ENCODE measurements at places on chromosomes 5 and 9. TPM values are rescaled to one million over a fixed set of nuclear protein-coding genes. Genes with fewer than 3 reads are reported as not detected.
A peak's percentile ranks its signal among the peaks of the same experiment; 100 is the strongest.

The NIPAL4 gene
- polyA plus RNA-seq = 0.62 TPM

The PAEP gene
- polyA plus RNA-seq = not detected

The TMEM232 gene
- 8.6 TPM for polyA plus RNA-seq

The SAPCD2 gene
- polyA plus RNA-seq = 6.6 TPM

The RAI14 gene
- polyA plus RNA-seq = 97.5 TPM

The ELL2 gene
- 9.7 TPM for polyA plus RNA-seq

The UNC13B gene
- 29.6 TPM for polyA plus RNA-seq

The CDH6 gene
- polyA plus RNA-seq = 80.8 TPM

DNA sequence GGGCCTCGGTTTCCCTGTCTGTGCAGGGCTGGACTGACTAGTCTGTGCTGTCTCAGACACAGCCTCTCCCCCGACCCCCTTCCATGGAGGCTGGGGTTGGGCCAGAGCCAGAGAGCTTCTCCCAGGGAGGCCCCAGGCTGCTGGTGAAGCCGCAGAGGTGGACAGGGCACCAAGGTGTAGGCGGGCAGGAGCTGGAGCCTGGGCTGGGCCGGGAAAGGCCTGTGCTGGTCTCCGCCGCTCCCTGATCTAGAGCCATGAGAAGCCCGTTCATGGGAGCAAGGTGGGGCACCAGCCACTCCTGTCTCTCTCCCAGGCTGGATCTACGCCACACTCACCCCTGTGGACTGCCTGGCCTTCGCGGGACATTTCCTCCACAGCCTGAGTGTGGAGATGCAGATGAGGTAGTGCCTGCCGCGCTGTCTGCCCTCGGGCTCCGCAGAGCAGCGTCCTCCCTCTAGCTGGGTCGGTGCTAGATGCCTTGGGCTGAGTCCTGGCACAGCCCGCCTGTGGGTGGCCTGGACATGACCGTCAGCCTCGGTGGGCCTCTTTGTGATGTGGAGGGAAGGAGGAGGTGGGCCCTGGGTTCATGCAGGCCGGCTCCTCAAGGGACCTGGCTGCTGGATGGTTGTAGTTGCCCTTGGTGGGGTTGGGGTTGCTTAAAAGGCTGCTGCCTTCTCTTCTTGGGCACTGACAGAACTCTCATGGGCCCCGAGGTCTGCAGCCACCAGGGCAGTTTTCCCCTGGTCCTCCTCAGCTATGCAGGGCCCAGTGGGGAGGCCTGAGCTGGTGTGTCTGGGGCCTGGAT is 79.4 kb downstream of the PHF2 start:
- DNase-seq = no peak

DNA sequence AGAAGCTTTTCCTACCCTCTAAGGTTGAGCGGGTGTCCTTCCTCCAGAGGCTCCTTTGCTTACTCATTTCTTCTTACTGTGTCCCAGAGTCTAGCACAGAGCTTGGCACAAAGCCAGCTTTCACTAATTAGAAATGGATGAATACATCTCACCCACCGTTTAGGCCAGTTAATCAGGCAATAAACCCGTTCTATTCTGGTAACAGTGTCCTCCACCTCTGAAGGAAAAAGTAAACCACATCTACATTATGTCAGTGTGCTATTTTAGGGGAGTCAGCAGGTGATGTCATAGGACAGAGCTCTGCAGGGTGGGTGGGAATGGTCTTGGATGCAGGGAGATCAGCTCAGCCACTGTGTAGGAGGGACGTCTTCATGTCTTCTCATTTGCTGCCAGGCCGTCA is 109.2 kb downstream of the OSTF1 start:
- no peak for DNase-seq

- no peak for DNase-seq
Observed at GRCh38 chr9:117247266-117247665, 167.6 kb downstream of the ASTN2 start.

DNA sequence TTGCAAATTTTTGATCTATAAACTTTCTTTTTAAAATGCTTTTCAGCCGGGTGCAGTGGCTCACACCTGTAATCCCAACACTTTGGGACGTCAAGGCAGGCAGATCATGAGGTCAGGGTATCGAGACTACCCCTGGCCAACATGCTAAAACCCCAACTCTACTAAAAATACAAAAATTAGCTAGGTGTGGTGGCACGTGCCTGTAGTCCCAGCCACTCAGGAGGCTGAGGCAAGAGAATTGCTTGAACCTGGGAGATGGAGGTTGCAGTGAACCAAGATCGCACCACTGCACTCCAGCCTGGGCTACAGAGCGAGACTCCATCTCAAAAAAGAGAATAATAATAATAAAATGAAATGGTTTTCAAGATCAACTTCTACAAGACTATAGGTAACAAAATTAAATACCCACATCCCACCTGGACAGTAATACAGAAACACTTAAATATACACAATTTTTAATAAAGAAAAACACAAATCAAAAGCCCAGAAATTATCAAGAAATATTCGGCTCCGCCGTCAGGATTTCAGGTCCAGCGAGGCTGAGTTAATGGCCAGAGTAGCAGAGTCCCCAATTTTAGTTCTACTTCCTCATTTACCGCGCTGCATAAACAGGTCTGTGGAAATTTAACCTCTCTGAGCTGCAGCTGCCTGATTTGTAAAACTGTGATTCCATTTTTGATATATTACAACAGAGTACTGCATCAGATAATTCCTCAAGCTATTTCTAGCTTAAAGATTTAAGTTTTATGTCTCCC is 4.0 kb downstream of the TUT7 start:
- no peak for DNase-seq

- no peak for DNase-seq
Observed at GRCh38 chr5:162187371-162187770, 119.8 kb downstream of the GABRG2 start.

DNA sequence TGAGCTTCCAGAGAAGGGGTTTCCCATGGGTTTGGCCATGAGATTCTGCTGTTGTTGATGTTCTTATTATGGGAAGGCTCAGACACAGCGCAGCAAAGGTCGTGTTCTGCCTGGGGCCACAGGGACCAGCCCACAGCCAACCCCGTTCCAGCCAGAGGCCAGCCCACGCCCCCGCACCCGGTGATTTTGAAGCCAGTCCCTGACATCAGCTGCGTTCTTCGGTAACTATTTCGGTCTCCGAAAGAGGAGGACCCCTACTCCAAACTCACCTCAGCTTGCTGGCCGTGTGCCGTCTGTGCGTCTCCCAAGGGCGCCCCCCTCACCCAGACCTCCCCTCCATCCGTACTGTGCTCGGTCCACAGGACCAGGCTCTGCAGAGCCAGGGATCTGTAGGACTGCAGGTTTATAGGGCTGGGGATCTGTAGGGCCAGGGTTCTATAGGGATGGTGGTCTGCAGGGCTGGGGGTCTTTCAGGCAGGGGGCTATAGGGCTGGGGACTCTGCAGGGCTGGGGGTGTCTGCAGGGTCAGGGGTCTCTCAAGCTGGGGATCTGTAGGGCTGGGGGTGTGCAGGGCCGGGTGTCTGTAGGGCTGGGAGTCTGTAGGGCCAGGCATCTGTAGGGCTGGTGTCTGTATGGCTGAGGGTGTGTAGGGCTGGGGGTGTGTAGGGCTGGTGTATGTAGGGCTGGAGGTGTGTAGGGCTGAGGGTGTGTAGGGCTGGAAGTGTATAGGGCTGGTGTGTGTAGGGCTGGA is 11.8 kb downstream of the COL5A1 start:
- DNase-seq = no peak

DNA sequence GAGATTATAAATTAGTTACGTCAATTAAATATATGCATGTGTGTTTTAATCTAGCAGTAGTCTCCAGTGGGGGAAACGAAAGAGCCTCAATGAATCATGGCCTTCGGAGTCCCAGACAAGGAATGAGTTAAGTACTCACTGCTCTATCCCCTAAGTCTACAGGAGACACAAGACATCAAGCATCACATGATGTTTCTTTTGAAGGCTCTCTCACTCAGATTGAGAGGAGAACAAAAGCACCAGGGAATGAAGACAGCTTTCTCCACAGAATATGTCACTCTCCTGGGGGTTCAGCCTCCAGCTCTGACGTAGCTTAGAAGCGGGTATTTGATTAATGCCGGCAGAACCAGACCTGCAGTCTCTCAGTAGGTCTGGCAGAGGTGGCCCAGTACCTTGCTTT is 381.4 kb downstream of the ACTL7B start:
- DNase-seq = peak; percentile 1

GRCh38 chr9:70566751-70567150 is 152.3 kb upstream of the KLF9 start:
- no peak for DNase-seq

DNA sequence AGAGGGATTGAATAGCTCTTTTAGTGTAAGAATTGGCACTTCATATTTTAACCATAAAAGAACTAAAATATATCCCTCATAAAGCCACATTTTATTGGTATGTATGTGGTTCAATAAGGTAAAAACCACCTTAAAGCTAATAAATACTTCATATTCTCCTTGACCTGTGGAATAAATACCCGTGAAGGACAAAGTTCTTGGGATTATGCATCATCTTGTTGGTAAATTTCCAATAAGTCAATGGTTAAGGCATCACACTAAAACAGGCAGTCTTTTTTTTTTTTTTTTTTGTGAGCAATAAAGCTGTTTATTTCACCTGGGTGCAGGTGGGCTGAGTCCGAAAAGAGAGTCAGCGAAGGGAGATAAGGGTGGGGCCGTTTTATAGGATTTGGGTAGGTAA is 161.9 kb downstream of the SNCAIP start:
- no peak for DNase-seq

DNA sequence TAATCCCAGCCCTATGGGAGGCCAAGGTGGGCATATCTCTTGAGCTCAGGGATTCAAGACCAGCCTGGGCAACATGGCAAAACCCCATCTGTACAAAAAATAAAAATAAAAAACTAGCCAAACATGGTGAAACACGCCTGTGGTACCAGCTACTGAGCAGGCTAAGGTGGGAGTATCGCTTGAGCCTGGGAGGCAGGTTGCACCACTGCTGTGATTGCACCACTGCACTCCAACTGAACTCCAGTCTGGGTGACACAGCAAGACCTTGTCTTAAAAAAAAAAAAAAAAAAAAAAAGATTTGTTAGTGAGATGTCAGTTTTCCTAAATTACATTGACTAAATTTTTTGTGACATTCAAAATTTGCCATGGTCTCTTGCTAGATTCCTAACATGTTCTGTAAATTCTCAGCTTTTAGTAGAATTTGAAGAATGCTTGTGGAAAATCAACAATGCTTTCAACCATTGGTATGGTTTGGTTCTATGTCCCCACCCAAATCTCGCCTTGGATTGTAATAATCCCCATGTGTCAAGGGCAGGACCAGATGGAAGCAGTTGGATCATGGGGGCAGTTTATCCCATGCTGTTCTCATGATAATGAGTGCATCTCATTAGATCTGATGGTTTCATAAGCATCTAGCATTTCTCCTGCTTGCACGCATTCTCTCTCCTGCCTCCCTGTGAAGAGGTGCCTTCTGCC is 236.1 kb downstream of the ARRDC3 start:
- DNase-seq = no peak

DNA sequence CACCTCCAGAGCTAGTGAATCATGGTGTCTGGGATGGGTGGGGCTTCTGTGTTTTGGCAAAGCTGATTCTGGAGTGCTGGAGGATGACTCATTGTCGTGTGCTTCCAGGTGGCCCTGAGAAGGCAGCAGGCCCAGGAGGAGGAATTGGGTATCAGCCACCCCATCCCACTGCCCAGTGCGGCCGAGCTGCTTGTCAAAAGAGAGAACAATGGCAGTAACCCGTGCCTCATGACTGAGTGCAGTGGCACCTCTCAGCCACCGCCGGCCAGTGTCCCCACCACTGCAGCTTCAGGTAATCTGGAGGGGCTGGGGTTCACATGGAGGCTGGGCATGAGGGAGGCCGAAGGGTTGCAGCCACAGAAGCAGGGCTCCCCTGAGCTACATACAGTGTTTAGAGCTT is 5.4 kb downstream of the DMRT1 start:
- no peak for DNase-seq

DNA sequence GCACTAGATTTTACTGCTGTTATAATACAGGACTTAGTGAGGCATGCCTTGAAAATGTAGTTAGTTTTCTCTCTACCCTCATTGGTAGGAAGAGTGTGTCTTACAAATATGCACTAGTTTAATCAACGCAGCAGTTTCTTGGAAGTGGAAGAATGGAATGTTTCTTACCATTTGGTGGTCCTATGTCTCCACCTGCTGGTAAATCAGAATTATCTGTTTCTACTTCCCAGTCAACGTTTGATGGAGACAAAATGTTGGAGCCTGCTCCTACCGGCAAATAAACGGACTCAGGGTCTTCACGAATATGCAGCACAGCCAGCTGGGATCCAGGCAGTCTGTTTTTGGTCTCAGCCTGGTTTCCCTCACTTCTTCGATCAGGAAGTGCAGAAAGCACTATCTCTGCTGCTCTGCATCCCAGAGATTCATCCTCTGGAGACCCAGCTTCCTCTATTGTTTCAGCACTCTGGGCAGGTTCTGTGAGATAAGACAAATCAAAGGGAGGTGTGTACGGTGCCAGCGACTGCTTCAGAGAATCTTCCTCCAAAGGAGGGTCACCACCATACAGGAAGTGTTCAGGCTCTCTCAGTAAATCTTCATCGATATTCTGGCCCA is 59.5 kb upstream of the PCA3 start:
- peak; percentile 64 for DNase-seq
